ENCODE measurements at places on chromosomes 7 and 10.

DNA sequence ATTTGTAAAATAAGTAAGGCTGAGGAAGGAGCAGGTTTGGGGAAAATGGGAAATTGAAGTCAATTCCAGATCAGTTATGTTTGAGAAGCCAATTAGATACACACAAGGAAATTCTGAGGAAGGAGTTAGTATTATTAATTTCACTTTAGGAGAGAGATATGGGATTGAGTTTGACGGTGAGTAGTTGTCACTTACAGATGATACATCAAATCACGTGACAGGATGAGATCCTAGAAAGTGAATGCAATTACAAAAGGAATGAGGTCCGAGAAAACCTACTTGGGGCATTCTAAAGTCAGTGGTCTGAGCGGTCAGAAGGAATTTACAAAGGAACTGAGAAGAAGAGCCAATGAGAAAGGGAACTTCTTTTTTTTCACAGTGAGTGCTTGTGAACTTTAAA, 364.3 kb upstream of the TMEM229A start:
- DNase-seq: no peak

- DNase-seq: no peak
Observed at GRCh38 chr10:35959252-35959651, 317.2 kb upstream of the FZD8 start.

- no peak for DNase-seq
Observed at GRCh38 chr7:130114776-130115175, 44.4 kb downstream of the KLHDC10 start.

DNA sequence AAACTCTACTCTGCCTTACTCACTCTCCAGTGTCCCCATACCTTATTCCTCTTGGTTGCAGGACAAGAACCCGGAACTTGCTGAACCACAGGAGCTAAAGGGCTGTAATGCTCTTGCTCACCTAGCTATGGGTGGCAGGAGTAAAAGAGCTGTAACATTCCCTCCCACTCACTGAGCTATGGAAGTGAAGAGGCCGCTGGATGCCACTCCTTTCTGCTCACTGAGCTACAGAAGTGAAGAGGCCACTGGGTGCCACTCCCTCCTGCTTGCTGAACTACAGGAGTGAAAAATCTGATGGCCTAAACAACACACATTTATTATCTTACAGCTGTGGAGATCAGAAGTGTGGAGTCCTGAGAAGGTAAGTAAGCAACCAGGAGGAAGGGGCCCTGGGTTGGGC, 17.5 kb downstream of the MRPS24 start:
- no peak for DNase-seq

- DNase-seq: no peak
Observed at GRCh38 chr10:126252884-126253610, 135.2 kb downstream of the ADAM12 start.

DNA sequence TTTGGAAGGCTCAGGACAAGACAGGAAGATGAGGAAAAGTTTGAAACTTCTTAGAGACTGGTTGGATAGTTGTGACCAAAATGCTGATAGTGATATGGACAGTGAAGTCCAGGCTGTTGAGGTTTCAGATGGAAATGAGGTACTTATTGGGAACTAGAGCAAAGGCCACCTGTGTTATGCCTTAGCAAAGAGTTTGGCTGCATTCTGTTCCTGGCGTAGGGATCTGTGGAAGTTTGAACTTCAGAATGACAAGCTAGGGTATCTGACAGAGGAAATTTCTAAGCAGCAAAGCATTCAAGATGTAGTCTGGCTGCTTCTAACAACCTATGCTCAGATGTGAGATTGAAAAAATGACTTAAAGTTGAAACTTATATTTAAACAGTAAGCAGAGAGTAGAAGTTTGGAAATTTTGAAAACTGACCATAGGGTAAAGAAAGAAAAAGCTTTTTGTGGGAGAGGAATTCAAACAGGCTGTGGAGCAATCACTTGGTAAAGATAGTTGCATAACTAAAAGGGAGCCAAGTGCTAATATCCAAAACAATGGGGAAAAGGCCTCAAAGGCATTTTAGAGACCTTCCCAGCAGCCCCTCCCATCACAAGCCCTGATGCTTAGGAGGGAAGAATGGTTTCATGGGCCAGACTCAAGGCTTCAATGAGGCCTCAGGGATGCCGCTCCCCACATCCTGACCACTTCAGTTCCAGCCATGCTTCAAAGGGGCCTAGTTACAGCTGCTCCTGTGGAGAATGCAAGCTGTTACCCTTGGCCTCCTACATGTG, 415.1 kb downstream of the INHBA start:
- no peak for DNase-seq

- DNase-seq: no peak
Observed at GRCh38 chr7:22358820-22359697, 2.1 kb upstream of the RAPGEF5 start.

Data from effector memory CD8-positive, alpha-beta T cell (primary cell).